ENCODE measurements at places on chromosomes 2 and 18.

DNA sequence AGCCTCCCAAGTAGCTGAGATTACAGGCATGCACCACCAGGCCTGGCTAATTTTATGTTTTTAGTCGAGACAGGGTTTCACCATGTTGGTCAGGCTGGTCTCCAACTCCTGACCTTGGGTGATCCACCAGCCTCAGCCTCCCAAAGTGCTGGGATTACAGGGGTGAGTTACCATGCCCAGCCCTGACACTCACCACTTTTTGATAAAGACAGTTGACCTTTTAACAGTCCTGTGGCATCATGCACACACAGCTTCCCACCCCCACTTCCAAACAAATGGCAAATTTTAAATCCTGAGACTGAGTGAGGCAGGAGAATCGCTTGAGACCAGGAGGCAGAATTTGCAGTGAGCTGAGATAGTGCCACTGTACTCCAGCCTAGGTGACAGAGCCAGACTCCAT lies 6.2 kb upstream of the DNAJB2 start:
- no peak for DNase-seq

DNA sequence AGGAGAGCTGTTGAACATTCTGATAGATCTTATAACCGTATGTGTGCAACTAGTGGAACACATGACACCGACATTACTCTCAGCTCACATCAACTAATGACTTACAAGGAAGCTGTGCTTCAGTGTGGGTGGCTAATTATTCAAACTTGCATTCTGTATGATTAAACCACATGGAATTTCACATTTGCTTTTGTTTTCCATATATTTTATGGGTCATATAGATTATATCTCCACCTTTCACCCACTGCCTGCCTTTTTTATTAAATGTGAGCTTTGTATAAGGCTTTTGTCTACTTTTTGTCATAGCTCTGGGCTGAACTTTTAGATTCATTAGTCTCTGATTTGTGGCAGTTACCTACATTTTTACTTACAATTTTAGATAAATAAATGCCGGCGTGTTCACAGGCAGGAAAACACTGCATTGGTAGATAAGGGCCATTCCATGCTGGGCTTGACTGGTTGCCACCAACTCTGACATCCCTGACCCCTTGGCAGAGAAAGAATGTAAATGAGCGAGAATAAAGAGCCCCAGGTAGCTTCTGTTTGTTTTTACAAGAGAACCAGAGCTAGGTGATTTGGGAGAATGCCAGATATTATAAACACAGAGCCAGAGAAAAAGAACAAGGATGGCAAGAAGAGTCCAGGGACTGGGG lies 35.7 kb downstream of the LYPD6 start:
- DNase-seq, result no peak

GRCh38 chr18:6950641-6951040 lies 167.0 kb downstream of the LAMA1 start:
- DNase-seq, result no peak

DNA sequence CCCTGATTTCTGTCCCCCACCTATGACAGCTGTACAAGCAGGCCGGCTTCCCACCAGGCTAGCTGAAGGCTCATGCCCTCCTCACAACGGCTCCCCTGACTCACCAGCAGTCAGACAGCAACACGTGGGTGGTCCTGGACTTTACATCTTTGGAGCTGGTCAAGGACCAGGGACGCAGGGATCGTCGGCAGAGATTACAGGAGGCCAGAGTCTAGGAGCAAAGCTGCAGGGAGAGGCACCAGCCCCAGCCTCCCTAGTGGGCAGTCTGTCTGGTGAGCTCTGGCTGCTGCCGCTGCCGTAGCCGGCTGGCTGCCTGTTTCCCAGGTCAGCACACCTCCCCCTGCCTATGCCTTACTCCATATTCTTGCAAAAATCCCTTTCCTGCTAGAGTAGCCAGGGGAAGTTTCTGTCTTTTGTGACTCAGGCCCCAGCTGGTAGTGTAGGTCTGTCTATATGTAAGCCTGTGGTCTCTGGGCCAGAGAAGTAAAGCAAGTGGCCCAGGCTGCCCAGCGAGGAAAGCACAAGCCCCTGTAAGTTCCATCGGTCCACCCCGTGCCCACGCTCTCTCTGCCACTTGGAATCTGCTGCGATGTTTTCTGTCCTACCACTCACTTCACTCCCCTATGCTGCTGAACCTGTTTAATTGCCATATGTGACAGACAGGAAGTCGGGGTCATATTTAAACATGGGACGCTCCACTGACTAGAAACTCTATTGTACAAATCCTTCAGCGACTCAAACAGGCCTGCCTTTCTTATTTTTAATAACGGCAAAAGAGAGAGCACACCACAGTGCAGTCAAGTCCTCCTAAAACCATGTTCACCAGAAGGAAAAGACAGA lies 2.4 kb upstream of the ARHGEF4 start:
- no peak for DNase-seq

DNA sequence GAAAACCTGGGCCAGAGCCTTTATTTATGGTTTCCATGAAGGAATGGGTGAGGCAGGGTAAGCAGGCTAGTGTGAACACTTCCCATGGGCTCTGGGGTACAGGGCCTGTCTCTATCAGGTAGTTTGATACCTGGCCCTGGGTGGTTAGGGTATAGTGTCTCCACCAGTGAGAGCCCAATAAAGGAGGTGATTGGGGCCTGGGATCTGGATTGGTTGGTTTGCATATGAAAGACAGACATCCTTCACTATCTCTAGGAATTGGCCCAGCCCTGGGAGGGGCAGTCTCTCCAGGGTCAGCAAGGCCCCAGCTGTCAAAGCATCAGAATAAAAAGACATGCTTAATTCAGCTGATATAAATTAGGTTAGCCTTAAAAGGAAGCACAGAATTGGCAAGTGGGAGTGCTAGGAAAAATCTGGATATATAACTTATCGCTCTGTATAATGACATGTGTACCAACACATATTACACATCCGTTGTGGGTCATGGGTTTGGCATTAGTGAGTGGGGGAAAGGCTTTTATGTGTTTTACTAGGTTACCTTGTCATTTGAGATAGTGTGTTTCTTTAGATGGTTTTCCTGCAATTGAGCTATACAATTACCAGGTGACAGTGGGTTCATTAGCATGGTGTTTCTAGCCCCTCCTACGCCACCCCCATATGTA lies 18.5 kb upstream of the TMEM178A start:
- DNase-seq, result no peak

GRCh38 chr18:57965246-57965645 lies 78.8 kb upstream of the NEDD4L start:
- DNase-seq, result no peak

- no peak for DNase-seq
Measured at GRCh38 chr2:69944756-69945155, 16.7 kb downstream of the ASPRV1 start.

DNA sequence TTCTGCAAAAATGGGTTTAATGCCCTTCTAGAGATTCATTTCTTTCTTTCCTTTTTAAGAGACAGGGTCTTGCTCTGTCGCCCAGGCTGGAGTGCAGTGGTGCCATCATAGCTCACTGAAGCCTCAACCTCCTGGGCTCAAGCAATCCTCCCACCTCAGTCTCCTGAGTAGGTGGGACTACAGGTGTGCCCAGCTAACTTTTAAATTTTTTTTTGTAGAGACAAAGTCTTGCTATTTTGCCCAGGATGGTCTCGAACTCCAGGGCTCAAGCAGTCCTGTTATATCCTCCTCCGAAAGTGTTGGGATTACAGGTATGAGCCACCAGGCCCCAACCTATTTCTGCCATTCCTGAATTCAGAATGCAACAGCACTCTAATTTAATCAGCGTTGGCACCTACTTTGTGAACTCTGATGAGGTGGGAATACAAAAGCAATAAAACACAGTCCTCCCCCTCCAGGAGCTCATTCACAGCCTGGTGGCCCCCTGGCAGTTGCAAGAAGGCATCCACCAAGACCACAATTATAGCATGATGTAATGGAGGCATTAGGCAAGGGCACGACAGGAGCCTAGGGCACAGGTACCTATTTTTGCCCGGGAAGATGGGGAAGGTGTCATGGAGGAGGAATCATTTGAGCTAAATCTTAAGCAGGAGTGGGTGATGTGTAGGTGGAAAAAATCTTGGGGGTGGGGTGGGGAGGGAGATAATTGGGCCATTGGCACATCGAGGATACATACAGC lies 5.1 kb downstream of the RHOB start:
- DNase-seq, result peak; percentile 3

GRCh38 chr18:46728219-46728930 lies 28.5 kb downstream of the ST8SIA5 start:
- no peak for DNase-seq

DNA sequence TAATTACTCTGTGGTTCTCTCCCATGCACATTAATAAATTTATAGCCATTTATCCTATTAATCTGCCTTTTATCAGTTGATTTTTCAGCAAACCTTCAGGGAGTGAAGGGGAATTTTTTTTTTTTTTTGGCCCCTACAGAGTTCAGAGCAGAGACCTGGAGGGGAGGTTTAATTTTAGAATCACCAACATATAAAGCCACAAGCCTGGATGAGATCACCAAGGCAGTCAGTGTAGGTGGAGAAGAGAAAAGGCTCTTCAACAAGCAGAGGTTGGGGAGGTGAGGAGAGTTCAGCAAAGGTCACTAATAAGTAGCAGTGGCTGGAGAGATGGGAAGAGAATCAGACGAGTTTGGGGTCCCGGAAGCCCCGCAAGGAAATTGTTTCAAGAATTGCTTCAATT lies 48.4 kb upstream of the SPTBN1 start:
- DNase-seq, result no peak

- DNase-seq, result no peak
Measured at GRCh38 chr18:4125627-4126230, 329.4 kb downstream of the DLGAP1 start.

DNA sequence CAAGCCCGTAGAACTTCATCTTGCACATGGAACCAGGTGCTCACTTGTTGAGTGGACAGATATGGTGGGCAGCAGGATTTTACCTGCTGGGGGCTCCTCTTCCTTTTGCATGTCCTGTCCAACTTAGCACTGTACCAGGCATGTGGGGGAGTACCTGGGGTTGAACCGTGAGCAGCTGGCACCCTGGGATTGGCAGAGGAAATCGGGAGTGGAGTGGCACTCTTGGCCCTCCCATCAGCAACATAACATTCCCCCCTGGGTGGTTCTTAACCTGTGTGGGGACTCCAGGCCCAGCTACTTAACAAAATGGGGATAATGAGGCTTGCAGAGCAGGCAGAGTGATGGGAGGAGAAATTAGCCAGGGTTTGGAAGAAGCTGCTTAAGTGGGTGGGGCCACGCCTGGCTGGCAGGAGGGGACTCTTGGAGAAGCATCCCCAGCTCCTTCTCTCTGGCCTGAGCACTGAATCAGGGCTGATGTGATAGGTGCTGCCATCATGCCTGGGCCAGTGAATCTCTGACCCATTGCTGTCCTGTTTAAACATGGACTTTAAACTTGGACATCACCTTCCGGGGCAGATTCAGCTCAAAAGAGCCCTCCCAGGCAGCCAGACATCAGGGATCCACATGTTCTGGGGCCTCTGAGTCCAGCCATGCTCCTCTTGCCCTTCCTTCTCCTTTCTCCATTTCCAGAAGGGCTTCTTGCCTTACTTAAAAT lies 15.5 kb downstream of the FOSL2 start:
- DNase-seq, result no peak

GRCh38 chr2:209592106-209592505 lies 168.3 kb downstream of the MAP2 start:
- no peak for DNase-seq

- no peak for DNase-seq
Measured at GRCh38 chr2:178256382-178257042, 62.2 kb downstream of the OSBPL6 start.

DNA sequence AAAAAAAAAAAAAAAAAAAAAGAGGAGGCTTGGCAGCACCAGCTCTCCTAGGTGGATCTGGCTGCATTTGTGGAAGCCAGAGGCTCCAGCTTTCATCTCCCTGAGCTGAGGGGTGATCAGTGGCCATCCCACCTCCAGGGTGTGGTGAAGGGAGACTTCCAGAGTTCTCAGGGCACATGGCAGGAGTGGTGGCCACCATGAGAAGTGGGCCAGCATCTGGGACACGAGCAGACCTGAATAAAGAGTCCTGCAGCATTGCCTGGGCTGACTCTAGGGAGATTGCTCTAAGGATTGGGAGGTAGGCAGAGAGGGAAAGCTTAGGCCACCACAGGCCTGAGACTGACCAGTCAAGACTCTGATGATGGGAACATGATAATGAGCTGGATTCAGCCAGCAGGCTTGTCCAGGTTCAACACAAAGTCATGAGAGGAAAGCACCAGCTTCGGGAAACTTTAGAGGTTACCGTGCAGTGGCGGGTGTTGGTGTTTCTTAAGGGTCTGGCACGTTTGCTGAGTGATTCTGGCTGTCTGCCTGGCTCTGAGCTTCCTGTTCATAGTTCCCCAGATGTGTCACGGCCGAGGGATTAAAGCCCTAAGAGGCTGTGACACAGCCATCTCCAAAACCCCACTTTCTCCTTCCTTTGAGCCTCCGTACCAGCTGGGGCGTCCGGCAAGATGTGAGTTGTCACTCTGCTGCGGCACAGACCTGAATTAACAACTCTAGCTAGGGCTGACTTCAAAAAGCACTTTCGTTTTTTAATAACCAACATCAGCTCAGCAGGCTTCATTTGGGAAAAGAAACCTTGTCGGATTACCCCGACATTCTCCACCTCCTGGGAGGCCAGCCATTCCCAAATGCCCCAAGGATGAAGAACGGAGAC lies 38.3 kb upstream of the IL1R1 start:
- no peak for DNase-seq

DNA sequence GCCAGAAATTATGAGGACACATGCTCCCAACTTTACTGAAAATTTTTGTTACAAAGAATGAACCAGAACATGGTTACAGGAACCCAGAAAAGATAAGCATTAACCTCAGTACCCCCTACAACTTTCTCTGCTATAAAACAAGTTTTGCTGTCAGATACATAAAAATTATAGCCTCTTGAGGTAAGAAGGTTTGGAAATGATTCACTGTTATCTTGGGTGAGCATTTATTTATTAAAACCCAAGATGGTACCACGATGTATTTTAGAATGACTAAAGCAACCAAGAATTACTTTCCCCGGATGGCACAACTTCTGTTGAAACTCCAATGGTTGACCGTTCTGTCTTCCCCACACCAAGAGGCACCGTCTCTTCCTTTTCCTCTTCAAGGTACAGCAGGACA lies 72.9 kb downstream of the RBMS1 start:
- no peak for DNase-seq

DNA sequence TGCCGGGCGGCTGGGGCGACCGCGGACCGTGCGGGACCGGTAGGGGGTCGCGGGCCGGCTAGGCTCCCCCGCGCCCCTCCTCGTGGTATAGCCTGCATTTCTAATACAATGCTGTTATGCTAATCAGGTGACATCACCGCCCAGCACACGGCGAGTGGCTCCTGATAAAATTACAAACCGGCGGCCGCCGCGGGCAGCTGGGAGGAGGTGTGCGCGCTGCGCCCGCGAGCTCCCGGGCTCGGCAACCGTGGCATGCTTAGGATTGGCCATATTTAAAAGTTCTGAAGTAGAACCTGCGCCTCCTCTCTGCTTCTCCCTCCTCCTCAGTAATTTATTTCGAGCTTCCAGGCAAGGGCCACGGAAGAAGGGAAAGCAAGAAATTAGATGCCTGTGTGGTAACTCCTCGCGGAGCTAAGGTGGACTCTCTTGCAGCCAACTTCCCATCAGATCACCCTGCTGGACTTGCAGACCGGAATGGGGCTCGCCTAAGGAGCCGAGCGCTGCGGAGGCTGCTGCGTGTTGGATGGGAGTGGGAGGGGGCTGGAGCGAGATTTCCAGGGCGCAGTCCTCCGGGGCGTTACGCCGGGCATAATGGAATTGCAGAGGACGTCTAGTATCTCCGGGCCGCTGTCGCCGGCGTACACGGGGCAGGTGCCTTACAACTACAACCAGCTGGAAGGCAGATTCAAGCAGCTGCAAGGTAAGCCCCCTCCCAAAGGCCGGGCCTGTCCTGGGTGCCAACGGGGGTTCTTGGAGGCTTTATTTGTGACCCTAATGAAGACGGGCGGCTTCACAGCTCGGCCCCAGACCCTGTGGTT lies 102.3 kb downstream of the SPTBN1 start:
- DNase-seq, result peak; percentile 78
